ENCODE measurements at places on chromosomes 1 and 21.

DNA sequence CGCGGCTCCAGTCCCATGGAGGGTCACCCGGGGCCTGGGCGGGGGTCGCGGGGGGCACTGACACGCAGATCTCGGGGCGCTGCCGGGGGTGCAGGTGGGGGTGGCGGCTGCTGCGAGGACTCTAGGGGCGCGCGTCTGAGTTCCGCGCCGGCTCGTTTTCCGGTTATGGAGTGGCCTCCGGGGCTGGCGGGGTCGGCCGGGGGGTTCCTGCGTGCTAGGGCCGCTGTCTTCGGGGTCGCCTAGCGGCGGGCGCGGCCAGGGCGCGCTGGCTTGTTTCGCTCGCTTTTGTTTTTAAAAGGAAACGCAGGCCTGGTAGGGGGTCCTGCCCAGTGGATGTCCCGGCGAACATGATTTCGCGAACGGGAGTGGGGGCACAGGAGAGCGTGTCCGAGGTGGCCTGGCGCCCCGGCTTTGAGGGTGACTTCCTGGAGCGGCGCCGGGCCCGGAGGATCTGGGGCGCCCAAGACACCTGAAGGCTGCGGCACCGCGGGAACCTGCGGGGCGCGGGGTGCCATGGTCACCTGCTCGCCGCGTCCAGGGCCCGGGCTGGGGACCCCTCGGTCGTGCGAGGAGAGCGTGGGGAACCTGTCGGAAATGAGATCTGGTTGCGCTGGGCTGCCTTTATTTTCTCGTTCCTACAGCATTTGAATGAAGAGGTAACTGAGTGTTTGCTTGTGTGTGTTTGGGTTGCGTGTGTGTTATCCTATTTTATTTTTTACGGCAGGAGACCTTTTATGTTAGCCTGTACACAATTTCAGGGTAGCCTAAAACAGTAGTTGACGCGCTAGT is 618 bp downstream of the ETS2 start:
- peak; percentile 36 for DNase-seq

GRCh38 chr1:25858494-25858893 is 763 bp downstream of the AUNIP start:
- DNase-seq: no peak

- DNase-seq: no peak
Measured at GRCh38 chr1:25999041-25999800, 1.4 kb upstream of the PAFAH2 start.

DNA sequence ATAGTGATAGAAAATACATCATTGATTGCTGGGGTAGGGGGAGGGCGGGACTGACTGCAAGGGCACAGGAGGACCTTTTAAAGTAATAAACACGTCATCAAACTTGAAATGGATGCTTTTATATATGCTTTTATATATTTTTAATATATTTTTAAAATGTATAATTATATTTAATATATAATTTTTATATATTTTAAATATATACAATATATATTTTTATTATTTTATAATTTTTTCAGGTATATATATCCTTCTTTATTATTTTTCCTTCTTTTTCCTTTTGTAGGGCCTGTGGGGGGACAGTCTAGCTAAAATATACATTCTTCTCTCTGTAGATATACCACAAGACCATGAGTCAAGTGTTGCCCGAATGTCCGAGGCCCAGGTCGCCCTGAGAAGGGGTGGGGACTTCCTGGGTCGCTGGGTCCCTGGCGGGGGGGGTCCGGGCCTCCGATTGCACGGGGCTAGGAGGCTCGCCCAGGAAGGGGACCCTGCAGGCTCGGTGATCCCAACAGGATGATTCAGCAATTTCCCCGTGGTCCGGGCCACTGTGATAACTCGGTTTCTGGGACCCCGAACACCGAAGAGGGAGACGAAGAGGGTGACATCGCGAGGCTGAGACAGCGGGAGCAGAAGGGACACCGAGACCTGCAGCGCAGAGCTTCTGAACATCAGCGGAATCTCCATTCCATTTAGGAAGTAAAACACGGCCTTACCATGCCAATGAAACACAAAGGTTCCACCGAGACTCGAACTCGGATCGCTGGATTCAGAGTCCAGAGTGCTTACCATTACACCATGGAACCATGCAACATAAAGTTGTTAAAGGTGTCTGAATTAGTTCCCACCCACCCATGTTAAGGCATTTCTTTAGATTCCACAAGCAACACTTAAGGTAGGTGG is 112.5 kb upstream of the NBPF11 start:
- no peak for DNase-seq

GRCh38 chr1:22239378-22239777 is 96.5 kb upstream of the WNT4 start:
- no peak for DNase-seq

- no peak for DNase-seq
Measured at GRCh38 chr1:38498686-38499085, 360.9 kb downstream of the RRAGC start.

- no peak for DNase-seq
Measured at GRCh38 chr1:117541585-117541984, 64.3 kb upstream of the TENT5C start.
